ENCODE measurements at places on chromosomes 7 and 10.
A peak's percentile ranks its signal among the peaks of the same experiment; 100 is the strongest.

GRCh38 chr10:63542835-63543575, 21.8 kb downstream of the REEP3 start:
- H3K36me3 ChIP-seq: no peaks in the 10 kb centered on the region
- no peak overlapping the region for H3K27ac ChIP-seq
- H3K4me1 ChIP-seq: no peaks in the 10 kb centered on the region
- no peaks in the 10 kb centered on the region for H3K27me3 ChIP-seq

DNA sequence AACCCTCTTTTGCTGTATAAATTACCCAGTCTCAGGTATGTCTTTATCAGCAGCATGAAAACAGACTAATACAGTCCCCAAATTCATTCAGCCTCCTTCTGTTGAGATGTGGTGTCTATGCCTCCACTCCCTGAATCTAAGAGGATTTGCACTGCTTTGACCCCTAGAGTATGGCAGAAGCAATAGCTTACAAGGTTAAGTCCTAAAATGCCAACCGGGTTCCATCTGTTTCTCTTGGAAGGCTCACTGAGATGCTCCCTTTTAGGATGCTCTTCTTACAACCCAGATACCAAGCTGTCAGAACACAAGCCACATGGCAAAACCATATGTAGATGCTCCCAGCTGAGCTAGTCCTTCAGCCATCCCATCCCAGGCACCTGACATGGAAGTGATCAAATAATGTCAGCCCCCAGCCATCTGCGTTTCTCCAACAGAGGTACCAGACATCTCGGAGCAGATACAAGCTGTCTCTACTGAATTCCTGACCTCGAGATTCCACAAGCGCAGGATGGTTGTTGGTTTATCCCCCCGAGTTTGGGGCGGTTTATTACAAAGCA, 20.2 kb downstream of the CALN1 start:
- no peak overlapping the region for H3K4me3 ChIP-seq
- no peaks in the 10 kb centered on the region for H3K36me3 ChIP-seq
- no peaks in the 10 kb centered on the region for H3K4me1 ChIP-seq
- no peaks in the 10 kb centered on the region for H3K27me3 ChIP-seq

DNA sequence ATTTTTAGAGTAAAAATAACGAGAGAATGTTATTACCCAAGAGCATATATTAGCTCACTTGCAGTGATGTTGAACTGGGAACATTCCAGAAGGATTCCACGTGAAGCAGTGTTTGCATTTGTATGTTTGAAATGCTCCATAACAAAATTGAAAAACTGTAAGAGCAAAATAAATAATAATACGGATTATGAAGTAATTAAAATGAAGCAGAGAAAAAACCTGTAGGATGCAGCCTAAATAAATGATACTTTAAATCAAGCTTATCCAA, 203.3 kb downstream of the BAMBI start:
- H3K27ac ChIP-seq: peak overlapping the region; percentile 67
- no peaks in the 10 kb centered on the region for H3K4me1 ChIP-seq
- H3K27me3 ChIP-seq: no peaks in the 10 kb centered on the region
- H3K36me3 ChIP-seq: no peaks in the 10 kb centered on the region
- DNase-seq: no peak

DNA sequence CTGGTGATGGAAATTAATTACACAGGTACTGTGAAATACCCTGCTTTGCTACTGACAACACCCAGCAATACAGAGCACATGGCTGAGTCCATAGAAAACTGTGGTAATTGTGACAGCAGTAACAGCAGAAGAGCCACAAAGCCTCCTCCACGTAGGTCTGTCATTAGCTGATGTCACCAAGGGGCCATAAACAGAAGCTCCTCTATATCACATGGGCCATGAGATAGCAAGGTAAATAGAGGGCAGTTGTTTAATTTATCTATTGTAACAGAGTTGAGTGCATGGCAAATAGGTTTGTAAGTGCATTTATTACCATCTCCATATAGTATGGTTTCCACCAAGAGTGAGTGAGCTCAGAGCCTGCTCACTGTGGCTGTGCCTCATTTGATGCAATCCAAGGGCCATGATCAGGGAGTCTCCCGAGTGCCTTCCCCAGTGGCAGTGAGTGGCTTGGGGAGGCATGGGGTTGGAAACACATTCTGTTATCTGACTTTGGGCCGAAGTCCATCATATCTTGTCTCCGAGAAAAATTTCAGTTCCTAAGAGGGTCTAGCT, 281.2 kb downstream of the SKAP2 start:
- no peak overlapping the region for H3K27ac ChIP-seq
- DNase-seq: no peak
- H3K36me3 ChIP-seq: no peaks in the 10 kb centered on the region
- no peaks in the 10 kb centered on the region for H3K27me3 ChIP-seq

DNA sequence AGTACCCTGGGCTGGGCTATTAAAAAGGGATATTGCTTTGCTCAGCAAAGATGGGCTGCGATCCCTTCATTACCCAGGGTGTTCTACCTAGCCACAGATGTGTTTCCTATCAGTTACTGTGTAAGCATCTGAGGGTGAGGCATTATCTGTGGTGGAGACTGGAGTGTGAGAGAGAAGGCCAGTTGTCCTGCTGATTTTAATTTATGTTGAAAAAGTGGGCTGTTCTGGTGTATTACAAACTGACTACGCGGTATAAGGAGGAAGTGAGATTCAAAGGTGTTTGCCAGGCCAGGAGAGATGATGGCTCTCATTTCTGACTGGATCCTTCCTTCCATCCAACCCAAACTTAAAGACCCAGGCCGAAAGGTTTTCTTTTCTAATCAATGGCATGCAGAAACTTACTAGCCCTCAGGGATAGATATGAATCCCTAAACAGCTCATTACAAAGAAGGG, 7.6 kb downstream of the TCF7L2 start:
- no peaks in the 10 kb centered on the region for H3K4me1 ChIP-seq
- H3K4me3 ChIP-seq: no peak overlapping the region
- no peaks in the 10 kb centered on the region for H3K36me3 ChIP-seq
- DNase-seq: no peak

- DNase-seq: no peak
- H3K27me3 ChIP-seq: no peaks in the 10 kb centered on the region
- no peak overlapping the region for H3K27ac ChIP-seq
- no peaks in the 10 kb centered on the region for H3K4me1 ChIP-seq
- H3K36me3 ChIP-seq: no peaks in the 10 kb centered on the region
These were observed 237.4 kb downstream of the WDR11 start for GRCh38 chr10:121088524-121088923.

DNA sequence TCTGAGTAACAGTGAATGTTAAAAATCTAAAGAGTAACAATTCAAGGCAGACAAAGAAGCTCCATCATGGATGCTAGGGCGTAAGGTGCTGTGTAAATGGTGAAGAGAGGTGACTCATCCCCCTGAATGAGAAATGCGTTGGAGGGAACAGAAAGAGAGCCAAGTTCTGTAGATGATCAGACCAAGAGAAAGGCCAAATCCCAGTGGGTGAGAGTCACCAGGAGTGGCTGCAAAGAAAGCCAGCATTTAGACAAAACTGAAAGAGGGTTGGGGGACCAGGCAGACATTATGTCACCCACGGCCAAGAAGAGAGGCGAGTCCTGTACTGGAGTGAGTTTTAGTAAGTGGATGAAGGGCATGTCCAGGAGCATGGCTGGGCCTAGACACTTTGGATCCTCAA, 153.1 kb downstream of the TRIL start:
- H3K36me3 ChIP-seq: no peaks in the 10 kb centered on the region
- no peak overlapping the region for H3K4me3 ChIP-seq
- no peaks in the 10 kb centered on the region for H3K4me1 ChIP-seq
- no peaks in the 10 kb centered on the region for H3K27me3 ChIP-seq
- no peak for DNase-seq

DNA sequence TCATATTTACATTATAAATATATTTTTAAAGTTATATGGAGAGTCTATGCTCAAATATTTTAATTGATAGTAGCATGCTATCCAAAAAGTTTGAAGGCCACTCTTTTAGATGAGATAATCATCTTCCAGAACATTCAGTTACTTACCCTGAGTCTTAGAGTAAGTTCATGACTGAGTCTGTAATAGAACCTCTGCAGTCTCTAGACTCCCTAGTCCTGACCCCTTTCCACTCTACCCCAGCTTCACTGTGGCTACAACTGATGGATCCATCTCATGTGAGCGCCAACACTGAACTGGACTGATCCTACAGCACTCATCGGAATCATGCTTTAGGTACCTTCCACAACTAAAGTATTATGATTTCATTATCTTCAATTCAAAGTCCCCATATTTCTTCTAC, 10.1 kb downstream of the HACD1 start:
- no peak for DNase-seq
- H3K27ac ChIP-seq: no peak overlapping the region
- no peaks in the 10 kb centered on the region for H3K4me1 ChIP-seq
- H3K36me3 ChIP-seq: no peaks in the 10 kb centered on the region
- no peak overlapping the region for H3K4me3 ChIP-seq
- no peaks in the 10 kb centered on the region for H3K27me3 ChIP-seq

DNA sequence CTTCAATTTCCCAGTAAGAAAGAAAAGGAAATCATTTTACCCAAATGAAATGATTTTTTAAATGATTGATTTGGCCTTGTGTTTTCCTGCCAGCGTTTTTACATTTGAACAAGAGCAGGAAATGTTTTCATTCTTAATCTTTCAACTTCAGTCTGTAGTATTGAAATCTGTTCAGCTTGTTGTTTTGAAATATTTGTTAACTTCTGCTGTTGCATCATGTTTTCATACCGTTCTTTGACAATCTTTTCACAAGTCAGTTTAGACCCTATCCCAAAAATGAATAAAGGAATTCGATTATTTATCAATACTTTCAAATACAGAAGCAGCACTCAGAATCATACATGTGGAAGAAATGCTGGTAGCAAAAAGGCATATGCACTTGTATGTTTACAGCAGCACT, 8.1 kb downstream of the SFR1 start:
- H3K36me3 ChIP-seq: no peaks in the 10 kb centered on the region
- DNase-seq: no peak
- no peak overlapping the region for H3K4me3 ChIP-seq
- no peaks in the 10 kb centered on the region for H3K27me3 ChIP-seq
- H3K27ac ChIP-seq: no peak overlapping the region

DNA sequence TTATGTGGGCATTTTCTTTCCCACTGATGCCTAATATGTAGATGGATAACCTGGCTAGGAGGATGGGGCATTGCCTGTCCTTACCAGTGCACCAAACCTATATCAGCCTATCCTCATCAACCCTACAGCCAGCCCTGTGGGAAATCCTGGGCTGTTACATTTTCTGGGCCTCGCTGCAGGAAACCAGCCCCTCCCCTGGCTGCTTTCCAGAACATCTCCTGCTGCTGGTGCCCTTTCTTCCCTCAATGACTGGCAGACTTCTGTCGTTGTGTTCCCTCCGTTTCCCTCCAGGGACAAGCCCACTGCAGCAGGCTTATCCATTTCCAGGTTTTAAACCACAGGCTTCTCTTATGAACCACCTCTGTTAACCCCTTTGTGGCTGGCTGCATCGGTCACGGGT, 486.1 kb upstream of the COBL start:
- no peak for DNase-seq
- H3K4me3 ChIP-seq: no peak overlapping the region
- no peaks in the 10 kb centered on the region for H3K4me1 ChIP-seq
- H3K27me3 ChIP-seq: no peaks in the 10 kb centered on the region
- H3K36me3 ChIP-seq: no peaks in the 10 kb centered on the region
- no peak overlapping the region for H3K27ac ChIP-seq

DNA sequence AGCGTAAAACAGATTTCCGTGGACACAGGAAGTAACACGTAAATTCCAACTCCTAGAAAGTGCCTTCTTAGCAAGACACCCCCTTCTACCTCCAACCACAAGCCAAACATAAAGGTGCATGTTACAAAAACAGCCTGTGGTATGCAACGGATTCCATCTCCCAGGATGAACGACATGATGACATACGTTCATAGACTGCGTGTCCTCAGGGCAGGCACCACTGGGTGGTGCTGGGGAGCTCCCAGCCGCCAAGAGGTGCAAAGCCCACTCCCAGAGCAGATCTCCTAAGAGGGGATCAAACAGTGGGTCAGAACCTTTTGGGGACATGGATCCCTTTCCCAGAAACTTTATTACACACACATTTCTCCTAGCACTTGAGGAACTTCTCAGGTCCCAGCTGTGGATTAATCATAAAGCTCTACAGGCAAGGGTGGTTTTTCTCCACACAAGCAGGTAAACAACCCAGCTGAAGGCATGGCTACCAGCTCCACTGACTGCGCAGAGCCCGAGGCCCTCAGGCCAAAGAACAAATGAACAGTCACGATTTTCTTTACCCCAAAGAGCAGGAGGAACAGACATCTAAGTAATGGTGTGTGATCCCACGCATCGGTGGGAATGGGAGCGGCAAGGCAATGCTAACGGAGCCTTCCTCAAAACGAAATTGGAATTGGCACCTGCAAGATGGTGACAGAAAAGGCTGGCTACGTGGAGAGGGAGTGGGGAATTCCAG, 13.8 kb downstream of the PSAP start:
- no peaks in the 10 kb centered on the region for H3K36me3 ChIP-seq
- H3K27me3 ChIP-seq: no peaks in the 10 kb centered on the region
- H3K4me3 ChIP-seq: no peak overlapping the region
- DNase-seq: no peak
- peak overlapping the region; percentile 78 for H3K27ac ChIP-seq

- H3K4me1 ChIP-seq: no peaks in the 10 kb centered on the region
- no peak for DNase-seq
- no peaks in the 10 kb centered on the region for H3K27me3 ChIP-seq
- H3K36me3 ChIP-seq: no peaks in the 10 kb centered on the region
- H3K4me3 ChIP-seq: no peak overlapping the region
- H3K27ac ChIP-seq: no peak overlapping the region
These were observed 29.4 kb downstream of the PALD1 start for GRCh38 chr10:70507966-70508365.

- no peak overlapping the region for H3K4me3 ChIP-seq
- H3K36me3 ChIP-seq: no peaks in the 10 kb centered on the region
- no peaks in the 10 kb centered on the region for H3K27me3 ChIP-seq
- no peaks in the 10 kb centered on the region for H3K4me1 ChIP-seq
- H3K27ac ChIP-seq: no peak overlapping the region
- DNase-seq: no peak
These were observed 308.1 kb downstream of the TCERG1L start for GRCh38 chr10:131003455-131003854.

- no peak overlapping the region for H3K27ac ChIP-seq
- no peaks in the 10 kb centered on the region for H3K27me3 ChIP-seq
- no peaks in the 10 kb centered on the region for H3K36me3 ChIP-seq
- no peak overlapping the region for H3K4me3 ChIP-seq
These were observed 56.4 kb upstream of the ANKRD1 start for GRCh38 chr10:90977162-90977854.

DNA sequence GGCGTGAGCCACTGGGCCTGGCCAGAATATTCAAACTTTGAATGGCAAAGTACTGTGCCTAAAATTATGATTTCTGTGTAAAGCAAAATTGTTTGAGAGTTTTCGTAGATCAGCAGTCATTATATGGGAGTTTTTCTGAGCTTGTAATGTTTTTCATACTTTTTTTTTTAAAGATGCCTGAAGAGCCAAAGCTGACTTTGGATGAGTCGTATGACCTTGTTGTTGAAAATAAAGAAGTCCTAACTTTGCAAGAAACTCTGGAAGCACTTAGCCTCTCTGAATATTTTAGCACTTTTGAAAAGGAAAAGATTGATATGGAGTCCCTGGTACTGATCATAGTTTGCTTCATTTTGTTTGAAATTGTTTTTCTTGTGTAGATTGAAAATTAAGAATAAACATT, 26.7 kb downstream of the SEC23IP start:
- no peak for DNase-seq
- H3K4me1 ChIP-seq: no peaks in the 10 kb centered on the region
- no peaks in the 10 kb centered on the region for H3K27me3 ChIP-seq

Measured in uterus (tissue), 4 donors.